ENCODE measurements at places on chromosomes 7 and 10. TPM values are rescaled to one million over a fixed set of nuclear protein-coding genes. Genes with fewer than 3 reads are reported as not detected.

GRIFIN gene
- total RNA-seq, result not detected

DMBT1 gene
- not detected for total RNA-seq

RPP30 gene
- 34.1 TPM for total RNA-seq

NPTX2 gene
- total RNA-seq, result 0.42 TPM

NRAP gene
- total RNA-seq, result not detected

SLC13A1 gene
- not detected for total RNA-seq

CPSF4 gene
- total RNA-seq, result 17.4 TPM
